ENCODE measurements at places on chromosomes 4 and X.

DNA sequence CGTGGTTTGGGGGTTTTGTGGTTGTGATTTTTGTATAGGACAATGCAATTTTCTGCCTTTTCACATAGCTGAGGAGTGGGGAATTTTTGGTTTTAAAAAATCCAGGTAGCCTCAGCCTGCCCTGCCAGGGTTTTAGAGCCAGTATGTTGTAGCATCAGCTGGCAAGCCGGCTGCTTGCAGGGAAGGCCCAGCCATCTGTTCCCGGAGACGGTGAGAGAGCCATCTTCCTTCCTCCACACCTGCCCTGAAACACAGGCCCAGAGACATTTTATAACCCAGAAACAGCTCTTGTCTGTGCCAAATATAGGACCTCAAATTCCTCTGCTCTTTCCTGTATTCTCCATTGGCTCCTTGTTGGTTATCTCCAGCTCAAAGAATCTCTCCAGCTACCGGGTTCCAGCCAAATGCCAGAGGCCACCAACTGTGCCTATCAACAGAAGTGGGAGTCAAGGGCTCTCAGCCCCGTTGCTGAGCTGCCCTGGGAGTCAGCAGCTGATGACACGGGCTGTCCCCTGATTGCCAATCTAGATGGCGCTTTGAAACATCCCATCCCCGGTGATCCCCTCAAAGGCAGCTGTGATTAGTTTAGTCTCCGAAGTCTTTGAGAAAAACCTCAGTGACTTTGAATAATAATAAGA is 595.2 kb downstream of the MID1IP1 start:
- no peak for DNase-seq

- DNase-seq: peak; percentile 3
These were observed 3.5 kb upstream of the DDX60L start for GRCh38 chr4:168483811-168484210.

DNA sequence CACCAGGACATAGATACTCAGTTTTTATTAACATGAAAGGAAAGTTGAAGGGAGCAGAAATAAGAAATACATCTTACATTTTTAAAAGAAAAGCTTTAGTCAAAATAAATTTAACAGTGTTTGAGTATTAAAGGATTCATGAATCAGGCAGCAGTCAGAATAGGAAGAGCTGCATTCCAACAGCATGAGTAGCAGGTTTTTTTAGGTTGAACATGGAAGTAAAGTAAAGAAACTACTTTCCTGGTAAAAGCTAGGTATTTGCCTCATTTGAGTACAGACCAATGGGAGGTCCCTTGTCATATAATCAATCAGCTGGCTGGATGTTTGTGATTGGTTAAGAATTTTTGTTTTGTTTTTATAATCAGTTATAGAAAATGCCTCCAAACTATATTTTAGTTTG is 645.9 kb upstream of the INTU start:
- DNase-seq: no peak

GRCh38 chr4:8838296-8838960 is 33.2 kb downstream of the HMX1 start:
- DNase-seq: no peak

GRCh38 chr4:6892190-6892908 is 17.3 kb upstream of the TBC1D14 start:
- no peak for DNase-seq

DNA sequence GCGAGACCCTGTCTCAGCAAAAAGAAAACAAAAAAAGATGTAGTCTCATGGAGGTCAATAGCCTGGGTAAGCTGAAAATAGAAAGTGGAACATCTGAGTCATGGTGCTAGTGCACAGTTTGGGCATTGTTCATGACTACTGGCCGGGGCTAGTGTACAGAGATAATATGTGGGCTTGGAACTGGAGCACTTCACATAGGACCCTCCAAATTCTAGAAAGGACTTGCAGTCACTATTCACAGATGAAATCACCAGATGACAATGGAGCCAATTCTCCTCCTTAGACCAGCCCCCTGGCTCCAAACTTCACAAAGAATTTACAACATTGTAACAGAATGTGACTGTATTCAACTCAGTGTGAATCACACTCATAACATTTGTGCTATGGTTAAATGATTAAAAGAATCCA is 367.8 kb upstream of the SLC7A11 start:
- no peak for DNase-seq

DNA sequence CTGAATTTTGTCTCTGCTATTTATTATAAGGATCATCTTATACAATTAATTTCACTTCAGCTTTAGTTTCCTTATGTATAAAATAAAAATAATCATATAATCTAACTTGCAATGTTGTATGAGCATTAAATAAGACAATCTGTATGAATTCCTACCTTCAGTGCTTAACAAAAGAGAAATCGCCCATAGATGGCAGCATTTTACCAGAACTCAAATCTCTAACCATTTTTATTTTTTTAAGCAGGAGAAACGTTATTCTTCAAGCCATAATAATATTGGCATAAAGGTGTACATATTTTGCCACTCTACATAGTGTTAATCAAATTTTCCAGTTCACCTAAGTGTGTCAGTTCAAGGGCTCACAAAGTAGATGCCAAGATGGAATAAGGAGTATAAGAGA is 78.8 kb downstream of the TMEM47 start:
- DNase-seq: no peak

- no peak for DNase-seq
These were observed 157.6 kb downstream of the MAB21L2 start for GRCh38 chr4:150739591-150739990.

- DNase-seq: peak; percentile 4
These were observed 28.8 kb upstream of the CFAP47 start for GRCh38 chrX:35890699-35891098.
